ENCODE measurements at places on chromosomes 5 and 9.

DNA sequence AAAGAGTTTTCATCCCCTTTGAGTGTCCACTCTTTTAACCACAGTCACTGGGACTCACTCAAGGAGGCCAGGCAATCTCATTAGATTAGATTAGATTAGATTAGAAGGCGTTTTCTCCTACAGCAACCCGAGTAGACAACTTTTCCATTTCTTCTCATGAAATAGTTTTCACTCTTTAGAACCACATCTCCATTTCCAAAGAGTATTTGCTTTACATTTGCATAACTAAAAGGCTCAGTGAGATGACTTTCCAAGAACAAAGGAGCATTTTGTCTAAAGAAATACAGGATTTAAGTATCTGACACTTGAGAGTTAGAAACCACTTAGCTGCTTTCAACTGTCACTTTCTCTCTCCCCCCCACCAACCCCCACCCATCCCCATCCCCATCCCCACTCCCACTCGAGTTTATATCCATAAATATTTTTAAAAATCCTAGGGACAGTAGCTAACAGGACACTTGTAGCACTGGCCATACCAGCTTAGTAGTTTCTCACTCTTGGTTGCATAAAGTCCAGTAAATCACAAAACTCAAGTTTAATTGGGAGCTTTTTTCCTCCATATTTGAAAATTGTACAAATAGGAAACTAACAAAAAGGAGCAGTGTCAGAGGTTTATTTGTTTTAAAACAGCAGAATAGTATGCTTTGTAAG lies 2202.9 kb upstream of the WWC1 start:
- peak; percentile 39 for DNase-seq

DNA sequence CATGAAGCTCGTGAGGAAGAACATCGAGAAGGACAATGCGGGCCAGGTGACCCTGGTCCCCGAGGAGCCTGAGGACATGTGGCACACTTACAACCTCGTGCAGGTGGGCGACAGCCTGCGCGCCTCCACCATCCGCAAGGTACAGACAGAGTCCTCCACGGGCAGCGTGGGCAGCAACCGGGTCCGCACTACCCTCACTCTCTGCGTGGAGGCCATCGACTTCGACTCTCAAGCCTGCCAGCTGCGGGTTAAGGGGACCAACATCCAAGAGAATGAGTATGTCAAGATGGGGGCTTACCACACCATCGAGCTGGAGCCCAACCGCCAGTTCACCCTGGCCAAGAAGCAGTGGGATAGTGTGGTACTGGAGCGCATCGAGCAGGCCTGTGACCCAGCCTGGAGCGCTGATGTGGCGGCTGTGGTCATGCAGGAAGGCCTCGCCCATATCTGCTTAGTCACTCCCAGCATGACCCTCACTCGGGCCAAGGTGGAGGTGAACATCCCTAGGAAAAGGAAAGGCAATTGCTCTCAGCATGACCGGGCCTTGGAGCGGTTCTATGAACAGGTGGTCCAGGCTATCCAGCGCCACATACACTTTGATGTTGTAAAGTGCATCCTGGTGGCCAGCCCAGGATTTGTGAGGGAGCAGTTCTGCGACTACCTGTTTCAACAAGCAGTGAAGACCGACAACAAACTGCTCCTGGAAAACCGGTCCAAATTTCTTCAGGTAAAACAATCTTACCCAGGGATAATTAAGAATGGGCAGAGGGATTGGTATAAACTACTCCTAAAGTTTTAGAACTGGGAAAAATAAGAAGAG lies 12.9 kb downstream of the ITGA1 start:
- no peak for DNase-seq

DNA sequence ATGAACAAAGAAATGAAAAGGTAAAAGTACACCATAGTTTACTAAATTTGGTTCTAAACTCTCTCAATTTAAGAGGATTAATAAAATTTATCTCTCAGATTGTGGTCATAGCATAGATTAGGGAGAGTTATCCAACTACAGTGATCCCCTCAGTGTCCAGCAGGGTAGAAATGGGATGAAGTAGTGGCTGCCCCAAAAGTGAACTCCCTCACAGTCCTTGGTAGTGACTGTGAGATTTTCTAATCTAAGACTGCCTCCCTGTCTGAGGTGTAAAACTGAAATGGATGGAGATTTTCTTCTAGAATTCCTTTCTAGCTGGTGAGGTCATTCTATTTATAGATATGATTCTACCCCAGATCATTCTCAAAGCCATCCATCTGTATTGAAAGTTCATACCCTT lies 455.5 kb downstream of the ACTL7B start:
- DNase-seq: no peak

GRCh38 chr9:79824265-79824664 lies 252.5 kb downstream of the TLE4 start:
- DNase-seq: no peak

GRCh38 chr5:124279146-124279876 lies 467.1 kb downstream of the ZNF608 start:
- no peak for DNase-seq

DNA sequence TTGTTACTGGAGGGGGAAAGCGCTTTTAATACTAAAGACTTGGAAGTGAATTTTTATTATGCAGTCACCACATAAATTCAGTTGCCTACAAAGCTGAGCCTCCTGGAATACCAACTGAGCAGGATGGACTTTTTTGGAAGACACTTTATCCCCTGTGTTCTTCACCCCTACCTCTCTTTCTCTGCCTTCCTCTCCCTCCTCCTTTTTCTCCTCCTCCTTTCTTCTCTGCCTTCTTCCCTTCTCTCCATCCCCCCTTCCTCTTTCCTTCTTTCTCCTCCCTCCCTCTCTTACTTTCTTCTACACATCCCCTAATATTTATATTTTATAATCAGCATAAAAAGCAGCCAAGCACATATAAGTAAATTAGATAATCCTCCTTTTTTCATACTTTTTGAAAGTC lies 39.6 kb downstream of the MAP3K1 start:
- no peak for DNase-seq

GRCh38 chr5:125559296-125559695 lies 812.9 kb upstream of the ZNF608 start:
- DNase-seq: no peak

- DNase-seq: no peak
Measured at GRCh38 chr5:98713027-98713426, 60.4 kb upstream of the RGMB start.

DNA sequence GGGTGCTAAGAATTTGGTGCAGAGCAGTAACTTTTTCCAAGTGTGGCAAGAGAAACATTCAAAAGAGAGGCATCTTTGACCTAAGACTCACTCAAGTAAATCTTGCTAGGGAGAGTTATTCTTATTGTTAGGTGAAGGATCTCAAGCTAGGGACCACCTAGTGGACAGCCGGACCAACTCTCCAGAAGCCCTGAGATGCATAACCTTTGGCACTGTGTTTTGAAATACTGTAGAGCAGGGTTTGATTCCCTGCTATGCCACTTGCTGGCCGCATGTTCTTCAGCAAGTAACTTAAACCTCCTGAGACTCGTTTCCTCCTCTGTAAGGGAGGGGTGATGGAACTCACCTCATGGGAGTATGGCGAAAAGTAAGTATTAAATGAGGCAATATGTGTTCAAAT lies 336.1 kb upstream of the ADAMTSL1 start:
- no peak for DNase-seq

DNA sequence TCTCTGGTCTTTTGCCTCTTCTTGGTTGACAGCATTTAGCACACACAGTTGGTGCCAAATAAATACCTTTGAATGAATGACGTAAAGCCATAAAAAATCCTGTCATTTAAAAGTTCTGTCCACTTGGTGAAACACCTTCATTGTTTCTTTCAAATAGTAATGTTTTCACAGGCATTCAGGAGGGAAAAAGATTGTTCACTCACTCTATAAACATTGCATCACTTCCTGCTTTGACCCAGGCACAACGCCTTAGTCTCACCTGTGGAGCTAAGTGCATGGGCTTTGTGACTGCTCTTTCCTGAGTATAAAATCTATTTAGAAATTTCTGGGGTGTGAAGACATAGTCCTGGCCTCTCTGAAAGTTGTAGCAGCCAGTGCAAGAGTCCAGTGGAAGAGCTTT lies 88.9 kb upstream of the CXCL14 start:
- no peak for DNase-seq

Data from NCI-H1048 (cell line).